ENCODE measurements at places on chromosomes 3 and 15.
A peak's percentile ranks its signal among the peaks of the same experiment; 100 is the strongest.

- DNase-seq: no peak
Observed at GRCh38 chr15:31080591-31081014, 20.9 kb downstream of the TRPM1 start.

DNA sequence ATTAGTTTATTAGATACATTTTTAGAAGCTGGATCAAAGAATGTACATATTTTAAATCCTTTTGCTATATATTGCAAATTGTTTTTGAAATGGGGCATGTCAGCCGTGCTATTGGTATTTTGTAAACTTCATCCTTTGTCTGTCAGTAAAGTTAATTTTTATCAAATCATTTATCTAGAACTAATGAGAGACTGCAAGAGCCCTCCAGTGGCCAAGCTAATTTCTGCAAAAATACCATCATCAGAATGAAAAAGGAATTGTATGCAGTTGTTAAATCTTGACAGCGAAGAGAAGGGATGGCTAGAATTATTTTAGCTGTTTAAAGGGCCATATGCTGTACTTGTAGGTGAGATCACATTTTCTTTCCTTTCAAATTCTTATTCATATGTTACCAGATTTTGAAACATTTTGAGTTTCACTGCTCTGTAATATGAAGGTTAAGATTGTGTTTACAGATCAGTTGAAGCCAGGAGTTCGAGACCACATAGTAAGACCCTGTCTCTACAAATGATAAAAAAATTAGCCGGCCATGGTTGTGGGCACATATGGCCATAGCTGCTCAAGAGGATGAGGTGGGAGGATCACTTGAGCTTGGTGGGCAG lies 8.1 kb upstream of the CLDN11 start:
- no peak for DNase-seq

GRCh38 chr3:194871864-194872668 lies 186.4 kb downstream of the FAM43A start:
- peak; percentile 47 for DNase-seq

DNA sequence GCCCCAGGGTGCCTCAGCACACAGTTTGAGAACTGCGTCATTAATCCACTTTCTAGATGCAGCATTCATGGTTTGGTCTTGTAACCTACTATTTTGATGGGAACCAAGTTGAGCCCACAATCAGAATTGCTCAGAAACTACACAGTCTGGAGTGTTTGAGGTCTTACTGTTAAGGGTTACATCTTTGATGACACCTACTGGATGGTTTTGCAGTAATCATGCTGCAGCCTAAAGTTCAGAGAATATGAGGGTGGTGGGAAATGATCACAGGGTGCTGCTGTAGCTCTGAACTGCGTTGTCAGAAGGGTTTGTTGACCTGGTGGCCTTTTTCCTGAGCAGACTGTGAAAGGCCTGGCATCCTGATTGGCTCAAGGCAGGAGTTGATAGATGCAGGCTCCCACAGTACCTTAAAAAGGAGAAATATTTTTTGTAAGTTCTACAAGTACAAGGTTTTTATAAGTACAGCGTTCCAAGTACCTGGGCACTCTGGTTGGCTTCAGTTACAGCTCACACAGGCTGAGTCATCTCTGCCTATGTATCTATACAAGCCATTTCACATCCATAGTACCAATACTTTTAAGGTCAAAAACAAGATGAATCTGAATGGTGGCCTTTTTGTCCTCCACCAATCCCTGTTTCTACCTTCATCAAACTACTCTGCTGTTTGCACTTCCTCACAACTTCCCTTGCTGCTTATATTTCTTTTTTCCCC lies 60.5 kb upstream of the ACKR4 start:
- DNase-seq: no peak

GRCh38 chr3:119469418-119470189 lies 841 bp downstream of the POGLUT1 start:
- no peak for DNase-seq

DNA sequence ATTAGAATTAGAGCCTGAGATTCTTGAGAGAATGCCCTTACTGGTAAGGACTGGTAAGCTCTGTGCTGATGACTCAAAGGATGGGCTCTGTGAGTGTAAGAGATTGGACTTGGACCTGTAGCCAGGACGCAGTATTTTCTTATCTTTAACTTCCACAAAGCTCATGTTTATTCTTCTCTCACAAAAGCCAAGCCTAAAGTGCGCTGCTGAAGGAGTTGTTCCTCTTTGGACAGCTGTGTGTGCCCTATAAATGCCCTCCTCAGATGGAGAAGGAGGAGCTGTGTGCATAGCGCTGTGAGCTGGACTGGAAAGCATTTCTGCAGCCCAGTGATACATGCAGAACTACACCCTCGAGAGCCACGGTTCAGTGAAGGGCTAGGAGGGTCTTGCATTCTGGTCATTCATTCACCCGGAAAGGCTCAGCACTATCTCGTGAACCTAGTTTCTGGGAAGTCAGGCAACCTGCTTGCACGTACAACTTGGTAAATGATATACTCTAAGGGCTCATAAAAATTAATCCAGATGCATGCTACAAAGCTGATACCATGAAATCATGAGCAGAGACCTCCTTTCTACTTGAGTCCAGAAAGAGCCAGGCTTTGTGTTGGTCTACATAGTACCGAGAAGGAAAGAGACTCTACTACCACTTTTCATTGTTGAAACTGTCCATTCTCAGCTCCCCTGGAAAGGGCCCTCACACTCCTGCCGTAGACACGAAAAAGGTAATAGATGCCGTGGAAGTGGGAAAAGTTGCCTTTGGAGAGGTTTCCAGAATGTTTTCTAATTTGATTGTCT lies 103.0 kb upstream of the TBL1XR1 start:
- no peak for DNase-seq

DNA sequence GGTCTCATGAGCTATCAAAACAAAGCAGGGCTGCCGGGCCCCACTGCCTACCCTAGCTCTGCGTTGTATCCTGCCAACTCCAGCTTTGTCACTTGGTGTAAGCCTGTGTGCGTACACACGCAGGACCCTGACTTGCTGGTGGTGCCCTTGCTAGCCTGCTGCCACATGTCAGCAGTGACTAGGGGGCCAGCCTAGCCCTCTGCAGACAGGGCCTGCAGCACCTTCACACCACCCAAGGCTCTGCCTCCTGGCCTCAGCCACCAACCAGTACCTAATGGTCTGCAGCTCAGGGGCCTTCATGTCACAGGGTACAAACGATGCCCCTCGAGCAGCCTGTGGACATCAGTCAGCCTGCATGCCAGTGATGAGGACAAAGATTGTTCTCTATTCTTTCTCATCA lies 30.1 kb upstream of the DUSP7 start:
- DNase-seq: no peak

GRCh38 chr3:115520651-115521245 lies 102.6 kb upstream of the GAP43 start:
- DNase-seq: no peak

DNA sequence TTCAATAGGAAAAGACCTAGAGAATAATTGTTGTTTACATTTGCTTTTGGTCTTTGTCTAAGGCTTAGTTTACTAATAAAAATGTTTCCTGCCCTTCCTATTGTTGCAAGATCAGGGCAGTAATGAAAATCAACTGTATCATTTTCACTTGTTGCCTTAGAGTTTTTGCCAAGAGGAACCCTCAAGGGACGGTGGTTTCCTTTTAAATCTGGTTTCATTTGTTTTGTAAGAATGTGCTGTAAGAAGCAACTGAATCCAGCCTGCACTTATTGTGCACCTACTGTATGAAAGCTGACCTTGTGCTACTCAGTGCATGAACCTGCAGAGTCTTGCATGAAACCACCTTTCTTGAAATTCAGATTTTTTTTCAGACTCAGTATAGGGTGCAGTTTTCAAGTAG lies 5.3 kb downstream of the IGF1R start:
- DNase-seq: no peak

DNA sequence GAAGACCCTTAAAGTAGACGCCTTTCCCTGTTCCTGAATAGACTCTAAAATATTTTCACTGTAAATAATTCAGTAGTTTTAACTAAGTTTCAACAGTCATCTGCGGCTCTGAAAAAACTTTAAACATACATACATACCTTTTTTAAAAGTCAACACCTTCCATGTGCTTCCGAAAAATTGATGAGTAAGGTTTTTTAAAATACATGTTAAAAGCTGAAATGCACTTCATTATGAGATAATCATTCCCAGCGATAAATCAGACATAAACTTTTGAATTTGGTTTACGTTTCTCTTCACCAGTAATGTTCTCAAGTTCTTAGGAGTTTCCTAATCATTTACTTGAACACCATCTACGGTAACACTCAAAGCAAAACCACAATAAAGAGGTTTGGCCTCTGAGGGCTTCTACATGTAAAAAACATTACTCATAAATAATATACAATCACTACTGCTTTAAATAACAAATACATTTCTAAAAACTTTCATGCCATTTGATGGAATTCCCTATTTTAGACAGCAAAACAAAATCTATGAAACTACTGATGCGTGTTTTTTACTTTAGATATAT lies 403.5 kb downstream of the SHQ1 start:
- no peak for DNase-seq

- DNase-seq: no peak
Observed at GRCh38 chr15:32919749-32920414, 202.1 kb downstream of the GREM1 start.

DNA sequence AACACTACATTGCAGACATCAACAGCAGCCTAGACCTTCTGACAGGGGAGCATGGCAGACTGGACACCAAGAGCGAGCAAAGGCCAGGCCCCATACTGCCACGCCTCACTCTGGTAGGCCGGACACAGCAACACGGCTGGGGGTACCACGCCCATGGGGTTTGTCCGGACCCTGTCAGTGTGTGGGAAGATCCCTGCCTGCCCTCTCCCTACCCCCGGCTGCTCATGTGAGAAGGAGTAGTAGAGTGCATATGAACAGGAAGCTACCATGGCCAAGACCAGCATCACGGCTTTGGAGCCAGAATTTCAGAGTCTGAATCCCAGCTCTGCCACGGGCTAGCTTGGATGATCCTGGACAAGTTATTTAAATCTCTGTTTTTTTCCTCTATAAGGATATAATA lies 27.9 kb downstream of the ALDH1L1 start:
- DNase-seq: no peak

- DNase-seq: no peak
Observed at GRCh38 chr3:72544239-72544638, 304.0 kb downstream of the SHQ1 start.

DNA sequence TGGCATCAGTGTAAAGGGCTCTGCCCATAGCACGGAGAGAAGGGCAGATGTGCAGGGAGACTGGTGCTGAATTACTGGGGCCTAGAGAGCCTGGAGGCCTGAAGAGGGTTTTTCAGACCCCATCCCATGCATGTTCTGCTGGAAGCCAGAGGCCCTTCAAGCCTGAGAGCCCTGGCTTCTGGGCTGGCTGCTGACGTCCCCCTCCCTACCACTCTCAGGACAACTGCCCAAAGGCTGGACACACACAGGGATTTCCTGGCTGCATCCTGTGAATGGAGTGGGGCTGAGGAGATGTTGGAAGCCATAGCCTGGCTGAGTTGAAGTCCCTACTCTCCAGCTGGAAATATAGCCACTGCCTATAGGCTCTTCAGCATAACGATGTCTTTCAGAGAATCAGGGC lies 16.9 kb upstream of the DOCK3 start:
- no peak for DNase-seq

DNA sequence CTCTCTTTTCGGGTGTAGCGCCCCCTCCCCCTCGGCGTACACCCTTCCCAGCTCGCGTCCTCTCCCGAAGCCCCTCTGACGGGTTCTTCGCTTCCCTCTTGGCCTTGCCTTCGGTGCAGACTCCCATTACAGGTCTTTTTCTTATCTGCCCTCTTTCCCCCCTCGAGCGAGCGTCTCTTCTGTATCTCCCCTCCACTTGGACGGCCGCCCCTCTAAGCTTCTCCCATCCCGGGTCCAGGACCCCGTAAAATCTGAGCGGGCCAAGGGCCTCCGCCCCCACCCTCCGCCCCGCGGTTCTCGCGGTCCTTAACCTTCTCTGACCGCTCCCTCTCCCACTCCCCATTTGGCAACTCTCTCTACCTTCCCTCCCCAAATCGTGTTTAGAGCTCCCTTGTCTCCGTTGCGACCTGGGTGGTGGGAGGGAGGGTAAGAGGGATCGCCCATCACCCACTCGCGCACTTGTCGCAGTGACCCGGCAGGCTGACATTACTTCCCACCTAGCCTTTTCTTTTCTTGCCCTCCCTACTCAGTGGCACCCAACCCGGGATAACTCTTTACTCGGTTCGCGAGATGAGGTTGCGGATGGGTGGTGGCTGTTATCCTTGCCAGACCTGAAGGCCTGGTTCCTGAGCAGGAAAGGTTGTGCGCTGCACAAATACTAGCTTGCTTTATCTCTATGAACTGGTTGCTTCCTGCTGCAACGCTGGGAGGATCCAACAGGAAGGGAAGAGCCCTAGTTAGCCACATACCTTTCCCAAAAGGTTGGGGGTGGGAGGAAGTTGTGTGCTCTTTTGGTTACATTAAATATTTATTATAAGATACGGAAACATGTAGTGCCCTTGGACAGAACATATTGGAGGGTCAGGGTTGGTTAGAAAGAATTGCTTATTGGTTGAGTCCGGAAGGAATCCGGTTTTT lies 922 bp downstream of the RAB11A start:
- no peak for DNase-seq

- DNase-seq: no peak
Observed at GRCh38 chr3:43023746-43024145, 44.6 kb downstream of the GASK1A start.

- DNase-seq: no peak
Observed at GRCh38 chr3:186986406-186986805, 56.1 kb downstream of the ST6GAL1 start.

- no peak for DNase-seq
Observed at GRCh38 chr3:51539291-51539941, 897 bp downstream of the RAD54L2 start.

GRCh38 chr3:11569156-11569741 lies 74.5 kb downstream of the VGLL4 start:
- no peak for DNase-seq

DNA sequence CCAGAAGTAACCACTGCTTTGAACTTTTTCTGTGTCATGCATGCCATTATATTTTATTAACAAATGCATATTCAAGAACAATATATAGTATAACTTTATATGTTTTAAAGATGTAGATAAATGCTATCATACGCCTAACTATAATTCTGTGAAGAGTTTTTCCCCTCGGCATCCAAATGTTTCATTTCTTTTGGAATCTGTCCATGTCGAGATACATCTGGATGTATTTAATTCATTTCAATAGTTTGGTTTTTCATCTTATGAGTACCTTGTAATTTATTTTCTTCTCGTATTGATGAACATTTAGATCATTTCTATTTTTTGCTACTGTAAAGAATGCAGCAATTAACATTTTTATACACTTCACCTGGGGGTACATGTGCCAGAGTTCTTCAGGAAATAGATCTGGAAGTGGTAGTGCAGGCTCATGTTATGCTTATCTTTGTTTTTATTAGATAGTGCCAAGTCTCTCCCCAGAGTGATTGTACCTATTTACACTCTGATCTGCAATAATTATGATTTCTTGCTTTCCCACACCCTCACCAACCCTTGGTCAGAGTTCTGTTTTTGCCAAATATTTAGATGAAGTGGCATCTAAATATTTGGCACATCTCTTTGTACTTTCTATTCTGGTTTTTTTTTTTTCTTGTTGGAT lies 29.7 kb downstream of the USP13 start:
- no peak for DNase-seq

DNA sequence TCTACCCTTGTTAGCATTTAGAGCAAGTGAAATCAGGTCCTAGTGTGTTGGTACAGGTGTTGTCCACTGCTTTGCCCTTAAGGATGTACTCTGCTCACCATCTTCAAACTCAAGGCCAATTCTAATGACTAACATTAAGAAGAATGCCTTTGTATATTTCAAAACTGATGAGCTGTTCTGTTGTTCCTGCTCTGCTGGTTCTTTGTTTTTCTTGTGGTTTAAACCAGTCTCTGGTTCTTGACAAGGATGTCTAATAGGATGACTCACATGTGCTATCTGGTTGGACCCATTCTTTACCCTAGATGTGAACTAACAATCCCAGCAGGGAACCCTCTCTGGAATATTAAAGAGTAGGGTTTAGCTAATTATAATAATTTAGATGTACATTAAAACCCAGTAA lies 17.3 kb downstream of the ABHD5 start:
- no peak for DNase-seq

All from anterior cingulate cortex (tissue), 58 donors.